ENCODE measurements at places on chromosomes 2 and 18. TPM values are rescaled to one million over a fixed set of nuclear protein-coding genes. Genes with fewer than 3 reads are reported as not detected.

The ACSL3 gene
- total RNA-seq = 49.5 TPM

The CROCC2 gene
- total RNA-seq = not detected

The TXNDC2 gene
- 0.30 TPM for total RNA-seq

The RAB27B gene
- total RNA-seq = 5.2 TPM

The RND3 gene
- total RNA-seq = not detected

The TWIST2 gene
- not detected for total RNA-seq

The TUBB8B gene
- total RNA-seq = not detected

The SLC30A3 gene
- 0.45 TPM for total RNA-seq

The SLC40A1 gene
- total RNA-seq = 4.4 TPM

The PLCL1 gene
- total RNA-seq = 1.2 TPM

The MTLN gene
- total RNA-seq = 47.0 TPM

The TTN gene
- 2.1 TPM for total RNA-seq

The TM4SF20 gene
- total RNA-seq = not detected

The EFR3B gene
- not detected for total RNA-seq

The FSIP2 gene
- 0.15 TPM for total RNA-seq

The THUMPD2 gene
- 12.9 TPM for total RNA-seq

The POTEE gene
- total RNA-seq = 0.83 TPM

The SLC38A11 gene
- not detected for total RNA-seq

The TCF7L1 gene
- 0.08 TPM for total RNA-seq

The C2orf81 gene
- 1.2 TPM for total RNA-seq

The SPC25 gene
- 33.3 TPM for total RNA-seq

The MLPH gene
- not detected for total RNA-seq
